CMK (cell line): ENCODE measurements at places on chromosomes 1 and 21.

- no peak for DNase-seq
Measured at GRCh38 chr1:10635085-10635896, 160.5 kb downstream of the PEX14 start.

GRCh38 chr1:236455243-236455642, 61.2 kb downstream of the EDARADD start:
- no peak for DNase-seq

GRCh38 chr1:44553771-44554170, 120.5 kb downstream of the TMEM53 start:
- DNase-seq: no peak

DNA sequence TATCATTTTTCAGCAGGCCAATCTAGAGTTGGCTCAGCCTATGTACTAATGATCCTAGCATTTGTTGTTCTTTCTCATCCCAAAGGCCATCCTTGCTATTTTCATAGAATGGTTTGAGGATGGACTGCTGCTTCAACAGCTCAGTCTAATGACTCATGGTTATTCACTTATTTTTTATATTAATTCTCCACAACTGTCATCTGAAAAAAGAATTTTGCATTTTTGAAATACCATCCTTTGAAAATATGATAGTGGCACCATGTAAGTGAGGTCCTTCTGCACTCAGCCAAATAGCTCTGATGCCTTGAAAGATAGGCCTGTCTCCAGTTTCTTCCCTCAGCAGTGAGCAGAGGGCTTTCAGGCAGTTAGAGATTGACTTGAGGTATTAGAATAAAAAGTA, 377.5 kb downstream of the LMO4 start:
- no peak for DNase-seq

GRCh38 chr21:33136847-33137502, 67.0 kb downstream of the OLIG1 start:
- no peak for DNase-seq
